Posterior vena cava (tissue), 2 donors: ENCODE measurements at places on chromosomes 16 and 17.
A peak's percentile ranks its signal among the peaks of the same experiment; 100 is the strongest.

- DNase-seq = peak; percentile 32
Observed at GRCh38 chr17:539066-539465, 175.6 kb downstream of the VPS53 start.

DNA sequence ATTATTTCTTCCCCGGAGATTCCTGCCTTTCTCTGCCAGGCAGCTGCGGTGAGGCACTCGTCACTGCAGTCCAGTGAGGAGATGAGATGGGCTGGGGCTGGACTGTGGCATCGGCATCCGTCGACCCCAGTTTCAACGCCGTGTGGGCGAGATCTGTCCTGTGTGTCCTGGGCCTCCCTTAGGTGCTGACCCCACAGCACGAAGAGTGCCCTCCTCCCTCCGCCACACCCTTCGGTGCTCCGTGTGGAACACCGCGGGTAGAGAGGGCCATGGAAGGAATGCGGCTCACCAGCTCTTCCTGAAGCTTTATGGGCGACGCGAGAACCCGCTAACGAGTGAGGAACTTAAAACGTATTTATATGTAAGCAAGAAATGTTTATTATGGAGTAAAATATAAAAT lies 17.6 kb downstream of the ACSF3 start:
- peak; percentile 72 for DNase-seq

GRCh38 chr17:14113137-14113536 lies 43.8 kb downstream of the COX10 start:
- no peak for DNase-seq

GRCh38 chr17:76265624-76266243 lies 586 bp downstream of the UBALD2 start:
- DNase-seq = peak; percentile 91

DNA sequence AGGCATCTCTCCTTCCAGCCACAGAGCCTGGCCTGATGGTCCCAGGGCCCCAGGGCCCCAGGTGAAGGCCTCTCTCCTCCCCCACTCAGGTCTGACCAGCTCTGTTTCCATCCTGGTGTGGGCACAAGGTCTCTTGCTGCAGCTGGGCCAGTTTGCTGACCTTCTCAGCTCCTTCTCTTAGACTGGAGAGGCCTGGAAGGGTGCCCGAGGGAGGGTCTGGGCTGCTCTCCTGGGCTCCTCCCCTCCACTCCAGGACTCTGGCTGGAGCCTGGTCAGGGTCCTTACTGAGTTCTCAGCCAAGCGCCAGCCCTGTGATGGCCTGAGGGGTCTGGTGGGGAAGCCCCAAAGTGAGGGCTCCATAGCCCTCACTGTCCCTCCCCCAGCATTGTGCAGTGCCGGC lies 12.4 kb downstream of the SOCS3 start:
- DNase-seq = no peak

- DNase-seq = no peak
Observed at GRCh38 chr17:71080937-71081336, 911.6 kb downstream of the KCNJ2 start.

DNA sequence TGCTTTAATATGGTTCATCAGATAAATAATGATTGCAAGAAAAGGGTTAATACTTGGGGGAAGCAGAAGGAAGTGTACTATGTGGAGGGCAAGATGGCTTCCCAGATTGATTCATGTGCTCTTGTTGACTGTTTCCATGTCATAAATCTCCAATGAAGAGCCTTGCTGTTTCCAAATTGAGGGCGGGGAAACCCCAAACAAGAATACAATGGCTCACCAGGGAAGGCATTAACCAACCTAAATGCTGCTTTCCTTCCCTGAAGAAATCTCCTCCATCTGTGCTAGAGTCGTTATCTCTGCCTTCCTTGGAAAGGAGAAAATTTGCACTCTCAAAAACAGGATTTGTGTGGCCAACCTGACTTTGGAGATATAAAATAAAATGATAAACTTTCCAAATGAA lies 28.0 kb upstream of the CDH13 start:
- DNase-seq = no peak

GRCh38 chr17:31111183-31111582 lies 16.4 kb downstream of the NF1 start:
- DNase-seq = no peak

DNA sequence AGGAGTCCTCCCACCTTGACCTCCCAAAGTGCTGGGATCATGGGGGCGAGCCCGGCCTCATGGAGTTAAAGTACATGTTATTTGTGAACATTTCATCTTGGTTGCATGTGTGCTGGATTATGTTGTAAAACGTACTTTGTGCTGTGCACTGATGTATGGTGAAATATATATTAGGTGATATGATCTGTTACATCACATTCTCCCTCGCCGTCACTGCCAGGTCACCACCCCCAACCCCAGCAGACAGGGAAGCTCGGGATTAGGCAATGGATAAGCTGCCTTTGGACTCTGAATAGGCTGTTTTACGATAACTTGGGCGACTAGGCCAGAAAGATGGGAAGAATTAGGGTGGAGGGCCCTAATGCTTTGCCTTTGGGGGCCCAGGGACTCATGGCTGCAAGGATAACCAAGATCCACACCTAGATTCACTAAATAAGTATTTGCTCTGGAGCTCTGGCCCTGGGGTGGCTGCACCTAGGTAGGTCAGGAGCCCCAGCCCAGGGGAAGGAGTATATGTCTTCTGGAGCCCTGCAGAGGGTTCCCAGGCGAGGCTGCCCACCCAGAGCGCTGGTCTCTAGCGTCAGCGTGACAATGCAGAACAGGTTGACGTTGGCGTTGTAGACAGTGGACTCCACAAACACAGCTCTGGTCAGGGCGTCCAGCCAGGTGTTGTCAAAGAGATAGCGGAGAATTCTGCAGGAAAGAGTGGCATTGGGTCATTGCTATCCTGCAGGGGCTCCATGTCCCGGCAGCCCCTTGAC lies 27.1 kb upstream of the GCSH start:
- no peak for DNase-seq

- DNase-seq = no peak
Observed at GRCh38 chr16:79360267-79360666, 240.3 kb downstream of the MAF start.

- DNase-seq = no peak
Observed at GRCh38 chr17:15349119-15349518, 7.7 kb upstream of the TEKT3 start.
